T-helper 1 cell (primary cell): ENCODE measurements at places on chromosomes 7 and 10.

GRCh38 chr10:79044846-79045245 is 23.9 kb upstream of the ZMIZ1 start:
- no peak for DNase-seq

GRCh38 chr7:128036226-128036940 is 5.1 kb upstream of the LRRC4 start:
- DNase-seq = no peak

DNA sequence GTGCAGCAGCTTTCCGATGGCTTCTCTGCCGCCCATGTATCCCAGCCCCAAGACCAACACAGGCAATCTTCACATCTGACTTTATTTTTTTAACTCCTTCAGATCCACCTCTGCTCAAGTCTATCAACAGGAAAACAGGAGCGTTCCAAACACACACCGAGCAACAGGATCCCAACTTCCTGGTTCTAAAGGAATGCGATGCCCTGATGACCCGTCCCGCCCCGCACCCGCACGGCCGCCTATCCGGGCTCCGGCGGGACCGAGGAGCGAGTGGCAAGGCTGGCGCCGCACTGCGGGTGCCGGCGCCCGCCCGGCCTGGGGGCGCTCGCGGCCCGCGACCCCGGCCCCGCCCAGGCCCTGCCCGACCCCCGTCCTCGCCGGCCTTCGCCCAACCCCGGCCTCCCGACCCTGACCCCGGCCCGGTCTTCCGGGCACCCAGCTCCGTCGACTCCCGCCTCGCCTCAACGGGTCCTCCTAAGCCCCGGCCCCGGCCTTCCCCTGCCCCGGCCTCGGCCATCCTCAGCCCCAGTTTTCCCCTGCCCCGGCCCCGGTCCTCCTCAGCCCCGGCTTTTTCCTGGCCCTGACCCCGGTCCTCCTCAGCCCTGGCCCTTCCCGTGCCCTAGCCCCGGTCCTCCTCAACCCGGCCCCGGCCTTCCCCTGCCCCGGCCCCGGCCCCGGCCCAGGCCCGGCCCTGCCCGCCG is 730 bp downstream of the LARP4B start:
- DNase-seq = peak; percentile 30

DNA sequence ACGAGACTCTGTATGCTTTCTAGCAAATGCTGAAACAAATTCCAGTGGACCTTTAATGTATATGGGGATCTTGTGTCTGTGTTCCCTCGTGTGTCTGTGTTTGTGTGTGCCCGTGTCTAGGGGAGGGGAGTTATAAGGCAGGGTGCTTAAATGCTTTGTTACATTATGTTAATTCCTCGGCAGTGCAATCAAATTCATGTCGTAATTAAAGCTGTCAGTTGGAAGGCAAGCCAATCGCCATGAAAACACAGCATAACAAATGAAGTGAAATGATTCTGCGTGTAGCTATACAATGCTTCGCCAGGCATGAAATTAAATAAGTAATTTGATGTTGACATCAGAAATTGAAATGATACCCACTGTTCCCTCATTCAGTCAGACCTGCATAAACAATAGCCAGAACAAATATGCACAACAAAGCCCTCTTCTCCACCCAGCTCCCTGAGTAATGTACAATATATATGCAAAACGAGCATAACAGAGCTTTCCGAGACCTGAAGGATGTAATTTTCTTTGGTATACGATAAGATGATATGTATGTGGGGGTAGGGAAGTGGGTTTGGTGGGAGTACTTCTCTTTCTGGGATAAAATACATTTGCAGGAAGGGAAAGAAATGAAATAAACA is 534.1 kb downstream of the AUTS2 start:
- no peak for DNase-seq

- DNase-seq = no peak
These were observed 33.7 kb downstream of the GRK5 start for GRCh38 chr10:119241066-119241465.

- no peak for DNase-seq
These were observed 288.3 kb upstream of the MKLN1 start for GRCh38 chr7:131039355-131039762.

GRCh38 chr10:126538439-126539135 is 131.9 kb downstream of the C10orf90 start:
- no peak for DNase-seq
